ENCODE measurements at places on chromosomes 6 and 20.
A peak's percentile ranks its signal among the peaks of the same experiment; 100 is the strongest.

DNA sequence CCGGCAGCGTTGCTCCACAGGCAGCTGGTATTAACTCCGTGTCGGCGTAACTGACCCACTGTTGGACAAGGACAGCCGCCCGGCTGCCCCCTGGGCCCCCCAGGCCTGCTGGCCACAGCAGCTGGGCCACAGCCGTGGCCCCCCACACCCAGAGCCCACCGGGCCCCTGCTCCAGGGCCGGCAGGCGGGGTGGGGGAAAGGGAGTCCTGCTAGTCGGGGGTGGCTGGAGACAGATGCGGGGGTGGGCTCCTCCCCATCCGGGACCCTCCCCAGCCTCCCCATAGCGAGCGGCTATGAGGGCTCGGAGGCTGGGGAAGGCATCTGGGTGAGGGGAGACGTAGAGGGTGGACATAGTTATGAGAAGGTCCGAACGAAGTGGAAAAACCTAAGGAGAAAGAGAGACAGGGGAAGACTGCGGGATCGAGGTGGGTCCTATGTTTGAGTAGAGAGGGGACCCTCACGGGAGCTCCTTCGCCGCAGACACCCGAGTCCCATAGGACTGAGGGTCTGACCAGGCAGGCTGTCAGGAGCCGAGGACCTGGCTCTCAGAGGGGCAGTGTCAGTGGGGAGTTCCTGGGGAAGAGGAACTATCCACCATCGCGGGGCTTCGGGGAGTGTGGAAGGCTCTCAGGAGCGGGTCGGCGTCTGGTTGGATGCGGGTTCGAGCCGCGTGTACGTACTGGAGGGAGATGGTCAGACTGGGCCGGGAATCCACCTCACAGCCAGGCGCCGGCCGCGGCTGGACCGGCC lies 511 bp downstream of the VARS1 start:
- no peak for DNase-seq

DNA sequence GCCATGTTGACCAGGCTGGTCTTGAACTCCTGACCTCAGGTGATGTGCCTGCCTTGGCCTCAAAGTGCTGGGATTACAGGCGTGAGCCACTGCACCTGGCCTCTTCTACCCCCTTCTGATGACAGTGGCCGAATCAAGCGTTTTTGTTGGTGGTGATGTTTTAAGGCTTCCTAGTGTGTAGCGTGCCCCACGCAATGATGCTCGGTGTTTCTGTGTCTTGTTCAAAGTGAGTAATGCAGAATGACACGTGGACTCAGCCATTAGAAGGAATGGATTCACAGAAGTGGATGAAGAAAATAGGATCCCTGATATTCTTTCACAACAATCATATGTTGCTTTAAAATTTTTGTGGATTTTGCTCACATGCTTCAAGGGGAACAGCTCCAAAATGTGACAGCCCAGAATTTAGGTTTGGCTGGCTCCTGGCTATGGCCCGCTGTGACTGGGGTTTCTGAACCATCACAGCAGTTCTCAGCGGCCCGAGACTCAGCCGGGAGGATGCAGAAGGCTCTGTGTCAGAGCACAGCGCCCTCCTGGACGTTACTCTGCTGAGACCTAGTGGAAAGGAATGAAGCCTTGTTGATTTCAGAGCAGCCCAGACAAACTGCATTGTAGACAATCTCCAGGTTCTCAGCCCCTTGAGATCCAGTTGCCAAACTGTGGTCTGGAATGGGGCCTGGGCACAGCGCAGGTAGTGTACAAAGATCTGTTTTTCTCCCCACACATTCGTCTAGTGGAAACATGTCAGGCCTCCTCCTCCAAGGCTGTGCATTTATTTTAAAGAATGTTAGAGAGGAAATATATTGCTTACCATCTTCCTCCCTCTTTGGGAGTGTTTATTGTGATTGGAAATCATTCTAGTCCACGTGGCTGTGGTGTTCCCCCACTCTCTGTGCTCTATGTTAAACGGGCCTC lies 57.6 kb upstream of the TIAM2 start:
- DNase-seq = no peak

GRCh38 chr6:50831186-50831585 lies 12.5 kb downstream of the TFAP2B start:
- DNase-seq = no peak

- DNase-seq = no peak
Observed at GRCh38 chr6:92708270-92708669, 711.1 kb downstream of the EPHA7 start.

DNA sequence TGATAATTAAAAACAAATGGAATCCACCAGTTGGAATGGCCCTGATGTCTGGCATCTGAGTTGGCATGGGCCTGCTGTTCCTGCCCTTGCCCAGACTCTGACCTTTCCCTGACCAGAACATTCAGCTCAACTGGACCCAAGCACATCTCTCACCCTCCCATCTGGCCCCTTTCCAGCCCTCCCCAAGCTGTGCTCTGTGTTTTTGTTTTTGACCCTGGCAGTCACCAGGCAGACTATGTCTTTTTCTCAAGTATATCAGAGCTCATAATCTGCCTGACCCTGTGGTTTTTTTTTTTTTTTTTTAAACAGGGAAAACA lies 117.6 kb downstream of the TRDN start:
- peak; percentile 36 for DNase-seq

GRCh38 chr6:130453230-130453629 lies 87.4 kb downstream of the TMEM200A start:
- no peak for DNase-seq

- DNase-seq = no peak
Observed at GRCh38 chr20:47493963-47494293, 7.8 kb upstream of the NCOA3 start.

- no peak for DNase-seq
Observed at GRCh38 chr20:50959543-50960126, 1.0 kb downstream of the MOCS3 start.

GRCh38 chr6:123788319-123788718 lies 15.3 kb upstream of the NKAIN2 start:
- DNase-seq = no peak

- no peak for DNase-seq
Observed at GRCh38 chr20:55264703-55265239, 740.5 kb downstream of the CBLN4 start.

DNA sequence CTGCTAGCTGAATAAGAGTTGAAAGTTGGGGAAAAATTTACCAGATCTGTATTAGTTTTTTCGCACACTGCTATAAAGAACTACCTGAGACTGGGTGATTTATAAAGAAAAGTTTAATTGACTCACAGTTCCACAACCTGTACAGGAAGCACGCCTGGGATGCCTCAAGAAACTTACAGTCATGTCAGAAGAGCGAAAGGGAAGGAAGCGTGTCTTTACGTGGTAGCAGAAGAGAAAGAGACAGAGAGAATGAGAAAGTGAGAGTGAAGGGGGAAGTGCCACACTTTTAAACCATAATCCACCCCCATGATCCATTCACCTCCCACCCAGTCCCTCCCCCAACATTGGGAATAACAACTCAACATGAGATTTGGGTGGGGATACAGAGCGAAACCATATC lies 79.6 kb downstream of the KHDC1L start:
- no peak for DNase-seq

GRCh38 chr6:51464956-51465355 lies 622.5 kb downstream of the PKHD1 start:
- DNase-seq = no peak

DNA sequence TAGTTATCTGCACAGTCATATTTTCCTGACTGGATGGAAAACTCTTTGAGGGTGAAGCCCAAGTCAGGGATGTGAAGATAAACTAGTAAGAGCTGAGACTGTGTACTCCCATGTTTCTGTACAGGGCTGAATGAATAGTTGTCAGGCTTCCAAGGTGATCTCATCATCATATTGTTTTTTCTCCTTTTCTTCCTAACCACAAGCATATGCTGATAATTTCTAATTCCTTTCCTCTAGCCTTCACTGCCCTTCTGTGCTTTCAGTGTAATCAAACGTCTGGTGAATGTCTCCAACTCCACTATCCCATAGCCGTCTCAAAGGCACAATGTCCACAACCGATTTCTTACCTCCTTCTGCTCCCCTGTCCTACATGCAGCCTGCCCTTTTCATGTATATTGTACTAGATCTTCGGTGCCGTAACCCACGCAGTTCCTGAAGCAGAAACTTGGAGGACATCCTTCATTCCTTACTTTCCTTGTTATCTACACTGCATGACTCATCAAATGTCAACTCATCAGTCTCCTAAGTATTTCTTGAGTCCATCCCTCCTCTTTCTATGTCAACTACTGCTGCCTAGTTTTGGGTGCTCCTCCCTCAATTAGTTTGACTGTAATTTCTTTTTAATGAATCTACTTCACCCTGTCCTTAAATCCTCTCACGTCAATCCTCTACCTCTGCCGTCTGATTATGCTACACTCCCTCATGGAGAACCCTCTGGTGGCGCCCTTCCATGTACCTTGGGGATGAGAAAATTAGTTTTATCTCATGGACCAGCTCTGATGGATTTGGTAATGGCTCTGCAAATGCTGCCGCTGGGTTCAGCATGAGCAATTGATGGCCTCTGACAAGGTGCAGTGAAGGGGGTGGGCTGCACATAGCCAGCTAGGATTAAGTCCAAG lies 21.9 kb downstream of the NCOA7 start:
- no peak for DNase-seq

DNA sequence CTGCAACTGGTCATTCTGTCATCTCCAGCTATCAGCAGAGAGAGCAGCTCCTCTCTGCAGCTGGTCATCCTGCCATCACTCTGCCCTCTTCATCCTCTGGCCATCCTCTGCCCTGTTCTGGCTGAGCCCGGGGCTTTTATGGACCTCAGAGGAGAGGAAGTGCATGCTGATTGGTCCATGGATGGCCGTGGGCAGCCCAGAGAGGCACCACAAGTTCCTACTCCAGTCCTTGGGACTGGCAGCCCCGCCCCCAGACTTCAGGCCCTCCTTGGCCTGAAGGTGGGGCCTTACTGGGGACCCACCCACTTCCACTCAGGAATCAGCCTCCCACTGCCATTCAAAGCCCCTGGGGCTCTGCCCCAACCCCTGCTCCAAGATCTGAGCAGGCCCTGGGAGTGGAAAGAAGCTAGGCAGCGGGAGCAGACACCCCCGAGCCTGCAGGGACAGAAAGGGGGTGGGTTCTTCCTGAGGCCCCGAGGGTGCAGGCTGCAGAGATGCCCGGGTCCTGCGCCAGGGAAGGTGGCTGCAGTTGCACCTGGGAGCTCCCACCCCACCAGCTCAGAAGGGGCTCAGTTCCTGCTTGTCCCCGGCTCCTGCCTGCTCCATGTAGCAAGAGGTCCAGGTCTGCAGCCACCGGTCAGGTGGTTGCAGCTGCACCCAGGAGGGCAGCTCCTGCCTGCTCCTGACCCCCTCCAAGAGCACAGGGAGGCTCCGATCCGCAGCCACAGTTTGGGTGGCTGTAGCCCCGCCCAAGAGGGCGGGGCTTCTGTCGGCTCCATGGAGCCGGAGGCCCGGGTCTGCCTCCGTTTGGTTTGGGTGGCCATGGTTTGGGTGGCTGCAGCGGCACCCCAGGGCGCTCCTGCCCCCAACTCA lies 34.1 kb upstream of the HMGA1 start:
- no peak for DNase-seq

DNA sequence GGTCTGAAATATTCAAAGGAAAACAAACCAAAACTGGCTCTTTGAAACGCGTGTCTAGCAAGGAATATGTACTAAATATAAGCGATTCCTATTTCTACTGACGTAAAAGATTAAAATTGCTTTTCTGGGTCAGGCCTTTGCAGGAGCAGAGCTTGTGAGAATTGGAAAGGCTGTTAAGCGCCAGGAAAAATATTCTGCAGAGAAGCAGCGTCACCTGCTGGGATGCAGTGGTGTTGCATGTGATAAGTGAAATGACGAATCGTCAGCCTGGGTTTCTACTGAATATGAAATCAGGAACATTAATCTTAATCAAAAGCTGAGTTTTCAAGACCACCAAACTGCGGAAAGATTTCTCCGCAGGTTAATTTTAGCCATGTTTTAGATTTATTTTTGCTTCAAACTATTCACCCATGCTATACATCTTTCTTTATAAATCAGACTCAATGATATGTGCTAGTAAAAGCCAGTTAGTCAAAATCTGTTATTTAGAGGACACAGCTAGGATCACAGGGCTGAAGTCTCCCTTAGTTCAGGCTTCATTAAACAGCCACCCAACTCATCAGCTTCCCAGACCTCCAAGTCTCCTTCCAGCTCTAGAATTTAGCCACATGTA lies 67.4 kb downstream of the ALDH8A1 start:
- peak; percentile 47 for DNase-seq

- no peak for DNase-seq
Observed at GRCh38 chr6:134849920-134850447, 99.9 kb downstream of the ALDH8A1 start.

DNA sequence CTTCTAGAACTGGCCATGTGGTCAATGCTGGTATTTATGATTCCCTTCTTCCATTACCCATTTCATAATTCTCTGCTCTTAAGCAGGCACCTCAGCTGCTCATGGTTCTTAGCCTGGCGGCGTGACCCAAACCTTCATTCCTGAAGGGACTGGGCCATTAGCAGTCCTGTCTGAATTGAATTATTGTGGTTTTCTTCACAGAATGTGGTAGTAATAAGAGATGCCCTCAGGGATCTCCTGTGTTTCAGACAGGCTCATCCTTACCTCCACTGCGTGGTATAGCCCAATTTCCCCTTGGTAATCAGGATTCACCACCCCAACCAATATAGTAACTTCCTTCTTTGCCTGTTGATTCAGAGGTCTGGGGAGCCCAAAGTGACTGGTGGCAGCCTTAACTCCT lies 37.6 kb downstream of the PKIB start:
- DNase-seq = no peak

- DNase-seq = no peak
Observed at GRCh38 chr6:97085772-97086171, 161.2 kb downstream of the KLHL32 start.

- no peak for DNase-seq
Observed at GRCh38 chr6:110410511-110410910, 4.9 kb downstream of the DDO start.

DNA sequence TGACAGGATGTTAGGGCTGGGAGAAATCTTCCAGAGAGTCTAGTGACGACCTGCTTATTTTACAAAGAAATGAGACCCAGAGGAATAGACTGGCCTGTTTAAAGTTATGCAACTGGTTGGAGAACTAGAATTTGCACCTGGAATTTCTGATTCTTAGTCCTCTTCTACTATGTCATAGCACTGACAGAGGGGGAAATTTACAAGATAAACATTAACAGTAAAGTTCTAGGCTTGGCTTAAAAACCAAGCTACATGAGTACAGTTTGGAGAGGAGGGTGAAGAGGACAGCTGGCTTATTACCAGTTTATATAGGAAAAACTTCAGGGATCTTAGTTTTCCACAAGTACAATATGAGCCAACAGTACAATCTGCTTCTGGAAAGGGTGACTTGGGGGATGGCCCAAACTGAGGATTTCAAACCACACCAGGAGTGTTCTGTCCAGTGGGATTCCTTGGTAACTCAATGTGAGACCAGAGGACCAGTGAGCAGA lies 269.6 kb downstream of the CD109 start:
- DNase-seq = no peak

- DNase-seq = no peak
Observed at GRCh38 chr20:1627200-1627550, 7.4 kb upstream of the SIRPB1 start.

GRCh38 chr20:32966881-32967781 lies 37.1 kb downstream of the SUN5 start:
- no peak for DNase-seq

DNA sequence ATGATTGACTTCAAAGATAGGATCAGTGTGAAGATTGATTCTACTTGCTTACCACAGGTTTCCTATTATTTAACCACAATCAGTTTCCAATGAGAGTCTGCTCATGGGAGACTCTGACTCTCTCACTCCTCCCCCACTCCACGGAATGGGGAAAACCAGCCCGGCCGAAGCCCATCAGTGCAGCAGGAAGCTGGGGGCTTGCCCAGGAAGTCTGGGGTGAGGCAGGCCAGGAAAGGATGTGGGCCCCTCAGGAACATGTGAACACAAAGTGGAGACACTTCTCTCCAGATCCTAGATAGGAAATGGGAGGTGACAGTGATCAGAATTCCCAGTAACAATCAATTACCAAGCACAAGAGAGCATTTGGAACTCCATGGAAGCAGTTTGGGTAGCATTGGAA lies 144.2 kb downstream of the TTLL2 start:
- no peak for DNase-seq

Data from anterior cingulate cortex (tissue), 58 donors.